Activated T-helper 1 cell treated with anti-CD3 and anti-CD28 coated beads, Interleukin-2, amount 50 U/mL, for 16 hours (primary cell): ENCODE measurements at places on chromosomes 16 and 17.

GRCh38 chr17:59376506-59376905 is 45.1 kb downstream of the YPEL2 start:
- no peak for DNase-seq

GRCh38 chr17:74569020-74570003 is 2.0 kb upstream of the CD300H start:
- DNase-seq: no peak

- DNase-seq: no peak
These were observed 71.9 kb upstream of the GSE1 start for GRCh38 chr16:85541181-85541580.

GRCh38 chr16:84513123-84513522 is 8.7 kb upstream of the MEAK7 start:
- no peak for DNase-seq

DNA sequence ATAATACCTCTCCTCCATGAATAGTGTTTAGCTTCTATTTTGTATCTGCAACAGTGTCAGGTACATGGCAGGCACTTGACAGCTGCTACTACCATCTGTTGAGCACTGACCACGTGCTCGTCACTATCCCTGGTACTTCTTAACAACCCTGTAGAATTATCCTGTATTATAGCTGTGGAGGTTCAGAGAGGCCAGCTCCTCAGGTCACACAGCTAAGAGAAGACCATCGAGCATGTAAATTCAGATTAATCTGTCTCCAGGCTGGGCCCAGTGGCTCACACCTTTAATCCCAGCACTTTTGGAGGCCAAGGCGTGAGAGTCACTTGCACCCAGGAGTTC is 26.3 kb downstream of the WSB1 start:
- DNase-seq: no peak

- no peak for DNase-seq
These were observed 661 bp downstream of the LRRC3C start for GRCh38 chr17:39927929-39928857.

GRCh38 chr17:42684929-42685556 is 2.7 kb downstream of the CNTNAP1 start:
- no peak for DNase-seq

DNA sequence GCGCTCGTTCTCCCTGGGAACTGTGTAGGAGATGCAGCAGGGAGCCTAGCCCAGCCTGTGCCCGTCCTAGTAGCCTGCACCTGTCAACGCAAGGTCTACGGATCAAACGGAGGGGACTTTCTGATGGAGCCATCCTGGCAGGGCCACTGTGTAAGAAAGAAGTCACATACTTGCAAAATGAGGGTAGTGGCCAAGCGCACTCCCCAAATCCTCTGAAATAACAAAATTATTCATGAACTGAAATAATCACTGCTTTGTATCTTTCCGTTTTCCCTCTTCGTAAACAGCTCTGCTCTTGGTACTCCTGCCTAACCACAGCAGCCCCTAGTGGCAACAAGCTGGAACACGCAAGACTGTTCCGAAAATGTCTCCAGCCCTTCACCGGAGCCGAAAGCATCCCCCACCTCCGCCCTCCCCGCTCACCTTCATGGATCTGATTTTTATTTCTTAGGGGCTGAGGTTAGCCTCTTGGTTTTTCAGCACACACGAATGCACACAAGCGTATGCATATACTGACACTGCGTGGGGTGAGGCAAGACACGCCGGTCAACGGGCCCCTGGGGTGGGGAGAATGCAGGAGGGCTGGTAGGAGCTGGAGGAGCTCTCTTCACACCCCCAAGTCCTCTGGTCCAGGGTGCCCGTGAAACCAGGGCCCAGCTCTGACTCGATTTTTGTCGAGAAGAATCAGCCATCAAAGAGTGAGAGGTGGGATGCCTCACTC is 100.8 kb downstream of the ABCC12 start:
- no peak for DNase-seq

GRCh38 chr16:9094011-9094846 is 2.8 kb downstream of the HAPSTR1 start:
- DNase-seq: no peak

DNA sequence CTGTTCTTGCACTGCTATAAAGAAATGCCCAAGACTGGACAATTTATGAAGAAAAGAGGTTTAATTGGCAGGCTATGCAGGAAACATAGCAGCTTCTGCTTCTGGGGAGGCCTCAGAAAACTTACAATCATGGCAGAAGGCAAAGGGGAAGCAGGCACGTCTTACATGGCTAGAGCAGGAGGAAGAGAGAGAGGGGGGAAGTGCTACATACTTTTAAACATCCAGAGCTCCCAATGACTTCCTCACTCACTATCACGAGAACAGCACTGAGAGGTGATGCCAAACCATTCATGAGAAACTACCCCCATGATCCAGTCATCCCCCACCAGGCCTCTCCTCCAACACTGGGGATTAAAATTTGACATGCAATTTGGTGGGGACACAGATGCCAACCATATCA is 13.3 kb downstream of the WFIKKN2 start:
- DNase-seq: no peak

- no peak for DNase-seq
These were observed 192.8 kb upstream of the CHMP6 start for GRCh38 chr17:80798595-80799537.

- no peak for DNase-seq
These were observed 46.5 kb upstream of the GINS3 start for GRCh38 chr16:58345574-58346354.

GRCh38 chr16:81521141-81521626 is 76.6 kb downstream of the CMIP start:
- DNase-seq: peak; percentile 42

DNA sequence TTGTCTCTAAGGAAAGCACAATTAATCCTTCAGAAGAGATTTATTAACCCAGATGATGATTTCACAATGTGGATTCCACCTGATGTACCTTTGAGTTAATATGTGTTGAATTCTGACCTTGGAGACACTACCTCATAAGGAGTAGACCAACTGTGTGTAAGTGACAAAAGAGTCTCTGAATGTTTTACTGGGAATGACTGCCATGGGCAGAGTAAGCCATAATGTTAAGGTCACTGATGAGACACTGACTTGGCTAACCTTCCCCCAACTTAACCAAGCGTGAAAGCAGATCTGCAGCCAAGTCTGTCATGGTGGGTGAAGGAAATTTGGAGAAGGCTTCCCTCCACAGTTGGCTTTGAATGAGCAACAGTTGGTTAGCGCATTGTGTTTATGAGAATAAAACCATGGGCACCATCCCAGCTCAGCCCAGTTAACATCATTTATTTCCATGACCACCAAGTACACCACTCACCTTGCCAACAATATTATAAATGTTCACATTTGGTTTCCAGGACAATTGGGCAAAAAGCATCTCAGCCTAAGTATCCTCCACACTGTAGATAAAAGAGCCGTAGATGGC is 618.5 kb downstream of the KCNJ2 start:
- no peak for DNase-seq
